ENCODE measurements at places on chromosomes 7 and 10.

- no peak for DNase-seq
Measured at GRCh38 chr10:48390933-48391845, 84.7 kb downstream of the MAPK8 start.

DNA sequence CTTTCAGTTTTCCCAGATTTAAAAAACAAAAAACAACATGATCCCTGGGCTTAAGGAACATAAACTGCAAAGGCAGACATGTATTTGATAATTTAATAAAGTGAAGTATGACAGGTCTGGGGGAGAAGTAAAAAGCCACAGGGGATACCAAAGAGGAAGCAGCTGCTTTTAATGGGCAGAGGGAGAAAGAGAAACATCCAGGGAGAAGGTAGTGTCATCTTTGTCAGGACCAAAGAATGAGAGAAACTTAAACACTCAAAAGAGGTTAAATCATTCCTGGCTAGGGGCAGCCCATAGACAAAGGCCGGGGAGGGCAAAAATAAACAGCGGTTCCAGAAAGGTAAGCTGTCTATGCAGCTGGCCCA is 94.5 kb downstream of the GRB10 start:
- DNase-seq, result no peak

DNA sequence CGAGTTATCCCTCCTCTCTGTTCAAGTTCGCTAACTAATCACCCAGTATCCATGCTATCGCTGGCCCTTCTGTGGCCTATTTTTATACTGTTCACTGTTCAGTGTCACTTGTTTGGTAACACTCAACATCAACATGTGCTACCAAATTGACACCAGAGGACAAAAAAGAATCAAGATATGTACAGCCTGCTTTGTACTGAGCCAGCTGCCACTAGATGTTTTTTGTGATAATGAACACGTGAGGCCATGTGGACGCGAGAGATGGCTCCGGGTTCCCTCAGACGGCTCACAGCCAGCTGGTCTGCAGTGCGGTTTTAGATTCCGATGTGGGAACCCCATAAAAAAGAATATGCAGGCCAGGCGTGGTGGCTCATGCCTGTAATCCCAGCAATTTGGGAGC is 21.2 kb downstream of the CAV1 start:
- DNase-seq, result no peak

DNA sequence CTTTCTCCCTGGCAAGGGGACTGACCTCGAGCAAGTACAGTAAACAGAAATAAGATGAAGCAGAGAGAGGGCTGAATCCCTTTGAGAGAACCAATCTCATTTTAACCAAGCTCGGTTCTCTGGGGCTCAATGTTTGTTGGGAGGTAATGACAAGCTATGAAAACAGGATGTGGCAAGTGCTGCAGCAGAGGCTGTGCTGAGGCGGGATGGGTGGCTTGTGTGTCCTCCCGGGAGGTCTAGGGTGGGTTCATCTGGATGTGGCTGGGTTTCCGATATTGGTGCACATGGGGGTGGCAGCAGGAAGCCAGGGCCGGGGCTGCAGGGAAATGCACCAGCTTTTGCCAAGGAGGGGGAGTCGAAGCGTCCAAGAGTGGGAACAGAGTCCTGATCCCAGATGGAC is 84.5 kb downstream of the AOAH start:
- peak; percentile 3 for DNase-seq

DNA sequence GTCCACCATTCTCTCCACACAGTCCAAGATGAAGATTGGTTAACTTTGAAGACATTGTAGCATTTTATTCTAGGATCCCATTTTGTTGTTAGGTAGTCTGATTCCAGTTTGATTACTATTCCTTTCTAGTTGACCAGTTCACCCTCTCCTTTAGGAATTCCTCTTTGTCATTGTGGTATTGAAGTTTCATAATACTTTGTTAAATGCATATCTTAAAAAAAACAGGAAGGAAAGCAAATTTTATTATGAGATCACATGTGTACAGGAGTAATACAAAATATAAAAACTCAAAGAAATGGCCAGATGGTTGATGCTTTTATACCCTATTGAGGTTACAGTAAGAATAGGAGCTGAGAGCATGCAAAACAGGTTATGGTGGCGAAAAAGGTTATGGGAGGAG is 15.5 kb upstream of the SEMA3C start:
- DNase-seq, result no peak

- no peak for DNase-seq
Measured at GRCh38 chr7:53358269-53358668, 322.8 kb downstream of the POM121L12 start.

- no peak for DNase-seq
Measured at GRCh38 chr10:112456533-112456932, 9.5 kb downstream of the VTI1A start.

DNA sequence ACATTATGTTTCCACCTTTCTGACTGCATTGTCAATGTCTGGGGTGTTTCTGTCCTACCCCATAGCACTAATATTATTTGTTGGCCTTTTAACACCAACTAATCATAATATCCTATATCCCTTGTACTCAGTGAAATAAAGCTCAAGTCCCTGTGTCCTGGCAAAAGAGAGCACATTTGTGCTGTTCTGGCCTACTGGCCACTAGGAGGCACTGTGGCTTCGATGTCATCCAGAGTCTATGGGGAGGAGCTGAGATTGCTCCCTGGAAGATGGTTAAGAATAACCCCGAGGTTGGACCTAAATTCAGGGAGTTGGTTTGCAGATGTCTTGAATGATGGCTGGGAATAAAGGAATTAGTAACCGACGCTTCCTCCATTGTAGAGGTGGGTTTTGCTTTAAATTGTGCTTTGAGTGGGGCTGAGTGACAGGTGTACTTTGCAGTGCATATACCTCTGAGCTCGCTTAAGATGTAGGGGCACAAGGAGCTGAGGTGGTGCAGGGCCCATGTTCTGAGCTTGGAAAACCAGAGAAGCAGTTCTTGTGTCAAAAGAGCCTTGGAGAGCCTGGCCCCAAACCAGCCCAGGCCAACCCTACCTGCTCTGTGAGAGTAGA is 191.2 kb upstream of the PRSS1 start:
- no peak for DNase-seq

DNA sequence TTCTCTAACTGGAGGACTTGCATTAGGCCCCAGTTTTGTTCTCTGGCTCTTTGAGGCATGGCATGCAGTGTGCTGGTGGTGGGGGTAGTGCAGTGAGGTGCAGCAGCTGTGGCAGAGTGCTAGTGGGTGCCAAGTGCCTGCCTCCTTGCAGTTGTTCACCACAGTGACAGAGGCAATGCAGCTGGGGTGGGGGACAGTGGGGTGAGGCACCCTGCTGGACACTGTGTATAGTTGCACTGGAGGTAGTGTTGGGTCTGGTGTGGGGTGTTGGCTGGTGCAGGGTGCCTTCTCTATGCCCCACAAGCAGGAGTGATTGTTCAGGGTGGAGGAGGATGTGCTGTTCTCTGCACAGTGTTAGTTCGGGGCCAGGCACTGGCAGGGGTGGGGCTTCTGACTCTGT is 21.7 kb upstream of the KEL start:
- no peak for DNase-seq

DNA sequence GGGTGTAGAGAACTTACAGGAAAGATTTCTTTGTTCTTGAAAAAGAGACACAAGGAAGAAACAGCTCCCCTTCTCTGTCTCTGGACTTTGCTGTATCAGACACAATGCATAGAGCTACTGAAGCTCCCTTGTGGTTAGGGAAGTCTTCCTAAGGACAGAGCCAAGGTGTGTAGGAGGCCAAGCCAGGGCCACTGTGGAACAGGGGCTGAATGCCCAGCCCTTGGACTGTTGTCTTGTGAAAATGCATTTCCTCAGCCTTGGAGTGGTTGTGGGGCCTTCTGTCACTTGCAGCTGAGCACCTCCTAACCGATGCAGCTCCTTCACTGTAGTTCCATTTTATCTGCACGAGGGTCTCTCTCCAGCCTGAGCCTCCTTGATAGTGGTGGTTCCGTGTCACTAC is 353.4 kb downstream of the CCSER2 start:
- no peak for DNase-seq

DNA sequence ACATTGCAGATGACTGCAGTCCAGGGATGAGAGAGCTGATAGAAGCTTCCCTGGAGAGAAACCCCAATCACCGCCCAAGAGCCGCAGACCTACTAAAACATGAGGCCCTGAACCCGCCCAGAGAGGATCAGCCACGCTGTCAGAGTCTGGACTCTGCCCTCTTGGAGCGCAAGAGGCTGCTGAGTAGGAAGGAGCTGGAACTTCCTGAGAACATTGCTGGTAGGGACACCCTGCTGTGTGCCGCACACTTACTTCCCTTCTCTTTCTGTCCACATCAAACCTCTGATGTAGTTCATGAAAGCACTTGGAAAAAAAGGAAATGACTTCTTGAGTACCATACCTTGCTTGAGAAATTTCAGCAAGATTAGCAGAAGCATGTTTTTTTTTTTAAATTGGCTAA is 25.3 kb downstream of the MAP3K8 start:
- no peak for DNase-seq

DNA sequence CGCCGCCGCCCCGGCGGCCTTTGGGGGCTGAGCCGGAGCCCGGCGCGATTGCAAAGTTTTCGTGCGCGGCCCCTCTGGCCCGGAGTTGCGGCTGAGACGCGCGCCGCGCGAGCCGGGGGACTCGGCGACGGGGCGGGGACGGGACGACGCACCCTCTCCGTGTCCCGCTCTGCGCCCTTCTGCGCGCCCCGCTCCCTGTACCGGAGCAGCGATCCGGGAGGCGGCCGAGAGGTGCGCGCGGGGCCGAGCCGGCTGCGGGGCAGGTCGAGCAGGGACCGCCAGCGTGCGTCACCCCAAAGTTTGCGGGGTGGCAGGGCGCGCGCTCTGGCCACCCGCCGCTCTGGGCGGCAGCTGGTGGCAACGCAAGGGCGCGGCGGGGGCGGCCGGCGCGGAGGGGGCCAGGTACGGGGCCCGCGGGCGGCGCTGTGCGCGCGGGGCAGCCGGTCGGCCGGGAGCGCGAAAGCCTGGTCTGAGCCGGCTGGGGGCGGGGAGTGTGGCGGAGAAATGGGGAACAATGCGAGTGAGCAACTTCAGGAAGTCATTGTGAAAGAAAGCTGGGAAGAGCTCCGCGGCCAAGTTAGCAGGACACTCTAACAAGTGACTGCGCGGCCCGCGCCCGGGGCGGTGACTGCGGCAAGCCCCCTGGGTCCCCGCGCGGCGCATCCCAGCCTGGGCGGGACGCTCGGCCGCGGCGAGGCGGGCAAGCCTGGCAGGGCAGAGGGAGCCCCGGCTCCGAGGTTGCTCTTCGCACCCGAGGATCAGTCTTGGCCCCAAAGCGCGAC is at the start of gene IKZF1:
Gene IKZF1 (plus strand): TSS at position 588 of the 782 bp plus-strand sequence. CDS start 14,346 bp downstream, outside the sequence.
- no peak for DNase-seq

- no peak for DNase-seq
Measured at GRCh38 chr10:28359334-28359733, 56.5 kb upstream of the MPP7 start.

GRCh38 chr10:129101232-129101980 is 365.6 kb upstream of the MGMT start:
- DNase-seq, result no peak

DNA sequence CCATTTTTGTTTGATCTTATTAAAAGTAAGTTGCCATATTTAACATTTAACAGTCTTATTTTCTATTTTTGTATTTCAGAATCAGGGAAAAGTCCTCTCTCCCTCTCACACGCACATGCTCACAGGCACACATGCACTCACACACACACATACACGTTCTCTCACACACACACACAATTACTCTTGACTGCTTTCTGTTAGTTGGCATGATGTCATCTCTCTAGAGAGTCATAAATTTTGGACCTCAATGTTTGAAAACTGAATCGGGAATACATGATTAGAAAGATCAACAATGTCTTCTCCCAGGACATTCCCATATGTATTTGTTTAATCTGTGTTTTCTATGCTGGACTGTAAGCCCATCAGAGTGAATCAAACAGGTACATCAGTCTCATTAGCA is 165.7 kb upstream of the AHR start:
- no peak for DNase-seq

GRCh38 chr10:21526860-21527597 is 1.5 kb upstream of the SKIDA1 start:
- no peak for DNase-seq

GRCh38 chr7:90433221-90433620 is 30.0 kb downstream of the CLDN12 start:
- no peak for DNase-seq

- DNase-seq, result no peak
Measured at GRCh38 chr7:93894426-93894825, 3.9 kb upstream of the TFPI2 start.

GRCh38 chr7:43076606-43077005 is 35.8 kb upstream of the HECW1 start:
- DNase-seq, result no peak

DNA sequence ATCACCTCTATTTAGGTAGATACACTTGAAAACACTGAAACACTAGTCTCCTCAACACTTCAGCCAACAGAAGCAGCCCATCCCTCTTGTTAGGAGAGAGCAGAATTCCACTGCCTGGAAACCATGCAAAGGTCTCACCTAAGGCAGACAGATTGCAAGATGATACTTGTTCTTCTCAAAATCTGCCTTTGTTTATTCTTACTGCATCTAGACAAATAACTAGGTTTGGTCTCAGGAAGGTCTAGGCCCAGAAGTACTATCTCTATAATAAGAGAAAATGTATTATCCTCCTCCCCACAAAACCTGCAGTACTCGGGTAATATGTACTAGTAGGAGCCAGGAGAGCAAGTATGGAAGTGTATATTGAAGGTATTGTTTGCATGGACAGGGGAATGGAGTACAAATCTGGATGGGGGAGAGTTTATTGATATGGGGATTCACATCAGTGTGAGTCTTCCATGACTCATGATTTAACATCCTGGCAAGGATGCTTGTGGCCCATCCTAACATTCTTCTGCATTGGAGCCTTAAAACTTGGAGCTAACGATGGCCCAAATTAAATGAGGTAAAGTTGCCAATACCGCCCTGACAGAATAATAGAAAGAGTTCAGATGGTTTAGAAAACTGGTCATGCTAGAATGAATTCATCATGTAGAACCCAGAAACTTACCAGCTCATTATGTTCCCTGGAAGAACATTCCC is 109.2 kb downstream of the EPC1 start:
- no peak for DNase-seq

DNA sequence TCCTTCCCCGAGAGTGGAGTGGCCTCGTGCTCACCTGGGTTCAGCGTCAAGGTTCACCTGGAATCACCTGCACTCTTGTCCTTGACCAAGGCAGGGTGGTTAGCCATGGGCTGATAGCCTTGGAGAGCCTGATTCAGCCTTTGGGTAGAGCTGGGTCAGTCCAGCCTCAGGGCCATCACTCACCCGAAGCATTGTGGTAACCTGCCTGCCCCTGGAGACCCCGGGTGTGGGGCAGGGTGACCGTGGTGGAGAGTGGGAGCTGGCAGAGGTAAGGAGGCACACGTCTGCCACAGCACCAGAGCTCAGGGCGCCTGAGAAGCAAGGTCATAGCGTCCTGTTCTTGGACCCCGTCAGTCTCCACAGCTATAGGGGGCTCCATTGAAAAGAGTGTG is 27.8 kb upstream of the WDFY4 start:
- no peak for DNase-seq

DNA sequence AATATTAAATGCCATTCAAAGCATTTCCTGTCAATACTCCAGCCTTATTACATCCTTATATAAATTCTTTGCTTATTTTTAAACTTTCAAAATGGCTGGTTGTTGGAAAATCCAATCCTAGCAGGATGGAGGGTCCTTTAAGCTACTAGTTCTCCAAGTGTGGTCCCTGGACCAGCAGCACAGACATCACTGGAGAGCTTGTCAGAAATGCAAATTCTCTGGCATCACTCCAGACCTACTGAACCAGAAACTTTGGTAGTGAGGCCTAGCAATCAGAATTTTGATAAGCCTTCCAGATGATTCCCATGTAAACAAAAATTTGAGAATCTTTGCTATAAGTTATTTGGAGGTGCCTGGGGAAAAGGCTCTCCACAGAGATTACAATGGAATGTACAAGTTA is 43.8 kb downstream of the CALCR start:
- DNase-seq, result no peak

All from stimulated activated CD8-positive, alpha-beta memory T cell treated with anti-CD3 and anti-CD28 coated beads, Interleukin-7, amount 100 ng/mL, for 48 hours (primary cell).